ENCODE measurements at places on chromosomes 11 and 22.
A peak's percentile ranks its signal among the peaks of the same experiment; 100 is the strongest.

DNA sequence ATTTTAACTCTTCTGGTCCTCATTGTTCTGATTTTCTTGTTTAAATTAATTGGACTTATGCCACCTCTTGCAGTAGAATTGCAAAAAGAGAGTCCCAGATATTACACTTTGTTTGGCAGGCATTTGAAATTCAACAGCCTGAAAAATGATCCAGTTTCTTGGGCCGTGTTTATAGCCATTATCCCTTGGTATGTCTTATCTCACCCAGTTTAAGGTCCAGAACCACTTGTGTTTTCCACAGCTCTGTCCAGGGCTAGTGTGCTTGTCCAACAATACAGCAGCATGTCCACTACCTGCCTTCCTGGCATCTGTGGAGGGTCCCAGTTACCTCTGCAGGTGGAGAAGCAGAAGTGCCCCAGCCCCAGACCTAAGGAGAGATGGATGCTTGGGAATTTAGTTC is 397.4 kb downstream of the SOX6 start:
- DNase-seq: no peak

GRCh38 chr22:37161443-37161842 is 11.7 kb upstream of the IL2RB start:
- DNase-seq: no peak

DNA sequence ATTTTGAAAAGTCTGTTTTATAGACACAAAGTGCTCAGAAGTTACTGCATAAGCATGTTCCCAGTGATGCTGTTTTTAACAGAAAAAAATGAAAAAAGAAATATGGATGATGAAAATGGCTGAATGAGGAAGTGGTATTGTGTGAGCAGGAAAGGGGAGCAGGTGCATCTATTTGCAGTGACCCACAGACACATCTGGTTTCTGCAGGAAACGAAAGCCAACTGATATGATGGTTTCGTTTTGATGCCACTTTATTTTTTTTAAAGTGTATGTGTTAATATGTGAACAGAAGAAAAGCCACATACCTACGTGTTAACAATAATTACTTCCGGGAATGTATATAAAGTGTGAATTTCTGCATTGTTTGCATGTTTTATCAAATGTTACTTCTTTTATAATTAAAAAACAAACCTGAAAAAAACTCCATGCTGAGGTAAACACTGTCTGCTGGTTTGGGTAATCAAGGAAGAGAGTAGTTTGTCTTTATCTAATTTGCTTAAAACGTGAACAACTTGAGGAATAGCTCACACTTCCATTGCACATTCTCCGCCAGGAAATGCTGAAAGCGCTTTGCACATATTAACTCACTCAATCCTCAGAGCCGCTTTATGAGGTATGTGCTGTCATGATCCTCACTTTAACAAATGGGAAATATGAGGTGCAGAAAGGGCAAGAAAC is 1335.9 kb downstream of the TBC1D22A start:
- no peak for DNase-seq

- no peak for DNase-seq
Observed at GRCh38 chr11:122659676-122660554, 4.4 kb downstream of the UBASH3B start.

GRCh38 chr11:126135235-126136176 is 72.8 kb upstream of the CDON start:
- DNase-seq: no peak

GRCh38 chr22:38755155-38755910 is 465 bp downstream of the SUN2 start:
- DNase-seq: peak; percentile 89

- DNase-seq: peak; percentile 90
Observed at GRCh38 chr22:36344106-36344827, 43.5 kb downstream of the MYH9 start.

- peak; percentile 35 for DNase-seq
Observed at GRCh38 chr11:67120881-67121710, 2.0 kb downstream of the KDM2A start.

DNA sequence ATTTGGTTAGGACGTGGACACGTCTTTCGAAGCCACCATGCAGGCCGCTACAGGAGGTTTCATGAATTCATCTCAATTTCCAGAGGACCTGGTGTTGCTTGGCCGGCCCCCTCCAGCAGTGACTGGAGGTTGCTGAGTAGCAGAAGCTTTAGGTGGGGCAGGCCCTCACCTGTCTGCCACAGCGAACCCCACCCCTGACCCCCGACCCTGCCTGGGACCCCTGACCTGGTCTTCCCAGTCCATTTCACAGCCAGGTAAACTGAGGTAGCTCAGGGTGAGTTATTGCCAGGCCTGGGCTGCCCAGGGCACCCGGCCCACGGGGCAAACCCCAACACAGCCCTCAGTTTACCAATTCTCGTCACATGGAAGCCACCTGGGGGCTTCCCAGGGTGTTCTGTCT is 39.1 kb upstream of the SMIM38 start:
- DNase-seq: no peak

- no peak for DNase-seq
Observed at GRCh38 chr11:32479291-32479690, 44.0 kb upstream of the WT1 start.

DNA sequence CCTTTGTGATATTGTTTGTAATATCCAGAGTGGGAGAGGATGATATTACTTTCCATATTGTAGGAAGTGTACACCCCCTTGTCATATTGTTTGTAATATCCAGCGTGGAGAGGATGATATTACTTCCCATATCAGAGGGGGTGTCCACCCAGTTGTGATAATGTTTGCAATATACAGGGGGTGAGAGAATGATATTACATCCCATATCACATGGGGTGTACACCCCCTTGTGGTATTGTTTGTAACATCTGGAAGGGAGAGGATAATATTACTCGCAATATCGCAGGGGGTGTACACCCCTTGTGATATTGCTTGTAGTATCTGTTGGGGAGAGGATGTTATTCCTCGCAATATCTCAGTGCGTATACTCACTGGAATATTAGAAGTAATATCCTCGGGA is 61.5 kb downstream of the PRSS23 start:
- DNase-seq: no peak

DNA sequence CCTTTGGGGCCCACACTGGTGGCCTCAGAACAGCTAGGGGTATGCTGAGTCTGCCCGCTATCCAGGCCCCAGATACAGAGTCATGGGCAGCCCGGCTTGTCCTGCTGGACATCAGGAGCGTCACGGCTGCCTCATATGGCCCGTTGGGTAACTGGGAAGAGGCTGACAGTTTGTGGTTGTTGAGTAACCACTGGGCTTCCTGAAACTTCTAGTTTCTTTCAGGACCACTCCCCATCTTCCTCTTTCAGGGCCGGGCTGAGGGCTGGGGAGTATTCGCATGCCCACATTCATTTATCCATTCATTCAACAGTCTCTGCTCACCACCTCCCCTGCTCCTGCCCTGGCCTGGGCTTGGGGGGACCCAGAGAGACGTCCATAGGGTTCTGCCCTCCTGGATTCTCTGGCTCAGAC is 13.4 kb upstream of the P2RY2 start:
- no peak for DNase-seq

GRCh38 chr11:116257092-116257491 is 515.7 kb downstream of the BUD13 start:
- DNase-seq: no peak

DNA sequence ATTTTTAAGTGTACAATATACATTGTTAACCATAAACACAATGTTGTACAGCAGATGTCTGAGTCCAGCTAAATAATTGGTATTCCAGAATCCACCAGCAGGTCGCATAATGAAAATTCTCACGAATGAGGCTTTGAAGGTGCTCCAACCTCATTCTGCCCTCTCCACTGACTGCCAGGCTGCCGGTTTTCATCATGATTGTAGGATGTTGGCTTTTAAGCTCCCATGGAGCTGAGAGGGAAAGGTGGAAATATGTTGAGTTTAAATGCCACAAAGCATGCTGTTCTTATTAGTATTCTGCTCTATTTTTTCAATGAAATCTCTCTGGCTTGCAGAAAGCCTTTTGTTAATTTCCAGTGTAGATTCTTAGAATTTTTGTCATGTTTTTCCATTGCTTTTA is 337.2 kb upstream of the DDI1 start:
- no peak for DNase-seq

DNA sequence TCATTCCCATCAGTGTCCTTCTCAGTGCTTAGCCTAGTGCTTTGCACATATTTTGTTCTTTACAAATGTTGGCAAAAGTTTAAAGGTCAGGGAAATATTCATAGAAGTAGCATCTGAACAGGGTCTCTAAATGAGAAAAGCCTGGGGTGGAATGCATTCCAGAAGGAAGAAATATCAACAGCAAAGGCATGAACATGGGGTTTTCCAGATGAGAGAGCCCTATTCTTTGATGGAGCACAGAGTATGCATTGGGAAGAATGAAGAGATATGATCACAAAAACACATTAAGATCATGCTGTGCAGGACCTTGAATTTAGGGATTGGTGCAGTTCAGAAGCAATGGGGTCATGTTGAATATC is 140.2 kb downstream of the SNX19 start:
- DNase-seq: no peak

DNA sequence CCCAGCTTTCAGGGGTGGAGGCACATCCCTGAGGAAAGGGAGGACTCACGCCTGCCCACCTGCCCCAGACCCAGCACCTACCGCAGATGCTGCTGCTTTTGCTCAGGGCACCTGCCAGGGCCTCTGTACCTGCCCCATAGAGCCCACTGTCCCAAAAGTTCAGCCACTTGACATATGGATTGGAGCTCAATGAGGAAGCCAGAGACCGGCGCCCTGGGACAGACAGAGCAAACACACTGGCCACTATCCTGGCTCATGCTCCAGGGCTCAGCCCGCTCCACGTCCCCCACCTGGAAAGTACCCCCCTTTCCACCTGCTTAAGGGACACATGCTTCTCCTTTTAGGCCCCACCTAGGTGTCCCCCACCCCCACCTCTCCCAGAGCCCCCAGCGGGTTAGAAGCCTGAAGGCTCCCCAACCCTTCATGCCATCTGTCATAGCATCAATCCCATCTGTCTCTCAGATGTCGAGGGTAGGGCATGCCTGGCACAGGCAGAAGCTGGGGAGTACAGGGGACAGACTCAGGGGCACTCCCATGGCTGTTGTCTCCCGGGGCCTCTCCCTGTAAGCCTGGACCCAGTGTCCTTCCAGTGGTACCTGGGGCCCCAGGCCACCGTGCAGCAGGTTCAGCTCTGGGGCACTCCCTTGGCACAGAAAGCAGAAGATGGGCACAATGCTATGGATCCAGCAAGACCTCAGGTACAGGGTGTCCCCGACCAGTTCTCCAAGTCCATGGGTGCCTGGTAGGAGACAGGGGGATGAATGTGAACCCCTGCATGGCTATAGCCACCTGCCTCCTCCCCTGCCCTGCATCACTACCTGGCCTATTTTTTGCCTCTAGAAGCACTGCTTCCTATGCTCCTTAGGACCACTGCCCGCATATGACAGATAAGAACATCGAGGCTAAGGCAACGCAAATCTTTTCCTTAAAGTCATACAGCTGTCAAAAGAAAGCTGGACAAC is 2.2 kb upstream of the P2RX6 start:
- DNase-seq: no peak

- DNase-seq: no peak
Observed at GRCh38 chr22:49381595-49382450, 445.9 kb downstream of the BRD1 start.

DNA sequence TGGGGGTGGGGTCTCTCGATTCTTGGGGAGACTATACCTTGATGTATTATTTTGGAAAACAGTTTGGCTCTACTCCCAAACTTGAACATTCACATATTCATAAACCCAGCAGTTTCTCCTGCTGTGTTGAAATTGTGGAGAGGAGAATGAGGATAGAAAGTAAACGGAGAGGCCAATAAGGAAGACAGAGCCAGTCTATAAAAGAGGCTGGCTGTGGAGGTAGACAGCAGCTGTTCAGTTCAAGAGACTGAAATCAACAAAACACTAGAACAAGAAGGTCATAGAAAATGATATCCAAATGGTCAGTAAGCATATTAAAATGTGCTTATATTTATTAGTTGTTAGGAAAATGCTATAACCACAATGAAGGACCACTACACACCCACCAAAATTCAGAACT is 1.9 kb upstream of the MOGAT2 start:
- no peak for DNase-seq

GRCh38 chr11:102983486-102983885 is 28.0 kb upstream of the MMP13 start:
- no peak for DNase-seq

DNA sequence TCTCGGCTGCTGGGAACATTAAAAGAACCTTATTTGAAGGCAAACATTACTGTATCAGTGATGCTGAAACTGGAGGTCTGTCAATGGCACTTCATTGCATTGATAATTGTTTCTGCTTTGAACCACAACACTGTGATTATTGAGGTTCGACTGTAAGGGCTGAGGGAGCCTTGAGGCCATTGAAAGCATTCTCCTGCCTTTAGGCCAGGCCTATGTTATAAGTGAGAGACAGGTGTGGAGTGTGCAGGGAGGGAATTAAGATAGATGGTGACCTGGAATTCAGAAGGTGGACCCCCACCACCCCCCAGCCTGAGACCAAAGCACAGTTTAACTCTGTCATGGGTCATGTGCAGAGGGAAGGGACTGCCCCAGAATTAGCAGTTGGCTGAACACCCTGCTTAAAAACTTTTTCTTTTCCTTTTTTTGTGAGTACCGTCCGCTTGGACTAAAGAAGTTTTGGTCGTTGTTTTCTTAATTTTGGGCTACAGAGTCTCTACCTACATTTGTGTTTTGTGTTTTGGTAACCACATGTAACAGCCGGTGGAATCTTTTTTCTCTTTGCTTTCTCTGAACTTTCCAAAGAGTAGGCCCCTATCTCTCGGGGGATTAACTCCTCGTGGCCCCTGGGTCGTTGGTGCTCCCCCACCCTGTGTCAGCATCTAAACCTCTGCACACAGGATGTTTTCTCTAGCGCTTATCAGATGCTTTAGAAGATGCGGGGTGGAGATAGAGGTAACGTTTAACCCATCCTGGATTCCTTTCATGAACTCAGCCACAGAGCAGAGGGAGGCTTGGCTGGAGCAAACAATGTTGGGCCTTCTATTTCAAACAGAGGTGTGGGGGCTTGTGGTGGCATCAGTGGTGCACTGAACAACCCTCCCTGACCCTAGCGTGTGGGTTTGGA is 43.7 kb downstream of the ZBTB16 start:
- DNase-seq: no peak

GRCh38 chr22:49185312-49185969 is 642.2 kb downstream of the BRD1 start:
- DNase-seq: no peak

DNA sequence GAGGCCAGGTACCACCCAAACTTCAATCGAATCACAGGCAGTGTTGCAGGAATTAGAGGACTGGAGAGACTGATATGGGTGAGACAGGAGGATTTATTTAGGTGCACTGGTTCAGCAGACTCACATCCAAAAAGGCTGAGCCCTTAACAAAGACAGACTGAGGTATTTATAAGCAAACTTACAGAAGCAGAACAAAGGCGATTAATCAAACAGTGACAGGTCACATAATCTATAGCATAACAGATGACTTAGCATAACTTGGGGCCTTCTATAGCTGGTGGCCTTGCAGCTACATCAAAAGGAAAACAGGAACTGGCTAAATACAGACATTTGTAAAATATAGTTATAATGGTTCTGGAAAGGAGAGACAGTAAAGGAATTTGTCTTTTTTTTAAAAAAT is 2.1 kb downstream of the APOBEC3B start:
- DNase-seq: no peak

DNA sequence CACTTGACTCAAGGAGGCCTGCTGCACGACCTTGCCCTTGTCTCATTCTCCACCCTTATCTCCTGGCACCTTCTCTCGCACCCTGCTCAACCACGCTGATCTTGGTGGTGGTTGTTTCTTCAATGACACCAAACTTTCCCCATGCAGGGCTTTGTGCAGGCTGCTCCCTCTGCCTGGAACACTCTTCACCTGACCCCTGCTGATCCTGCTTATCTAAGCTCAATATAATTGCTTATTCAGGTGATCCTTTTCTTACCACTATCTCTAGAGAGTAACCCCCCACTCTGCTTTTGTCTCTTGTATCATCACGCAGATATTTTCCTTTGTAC is 604.4 kb downstream of the BUD13 start:
- DNase-seq: no peak
